ENCODE measurements at places on chromosomes 2 and 18.
A peak's percentile ranks its signal among the peaks of the same experiment; 100 is the strongest.

DNA sequence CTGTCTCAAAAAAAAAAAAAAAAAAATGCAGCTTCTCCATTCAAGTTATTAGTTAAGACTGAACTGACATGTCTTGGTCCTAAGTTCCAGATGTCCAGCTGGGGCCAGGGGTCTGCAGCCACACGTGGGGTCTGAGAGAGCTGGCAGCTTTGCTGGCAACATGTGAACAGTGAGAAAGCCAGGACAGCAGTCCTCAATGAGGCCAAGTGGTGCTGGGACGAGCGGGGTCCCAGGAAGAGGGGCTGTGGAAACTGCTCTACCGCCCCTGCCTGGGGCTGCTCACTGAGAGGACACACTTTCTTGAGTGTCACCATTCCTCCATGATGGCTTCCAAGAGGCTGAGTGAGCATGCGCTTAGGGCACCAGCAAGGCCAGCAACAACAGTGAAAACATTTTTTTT, 100.7 kb upstream of the TAF1B start:
- peaks cover 2% of the 10 kb centered on the region for H3K4me1 ChIP-seq
- H3K4me3 ChIP-seq: no peak overlapping the region
- no peaks in the 10 kb centered on the region for H3K36me3 ChIP-seq

- peaks cover 12% of the 10 kb centered on the region for H3K4me1 ChIP-seq
- H3K27ac ChIP-seq: peak overlapping the region; percentile 34
- no peak overlapping the region for H3K4me3 ChIP-seq
- H3K36me3 ChIP-seq: no peaks in the 10 kb centered on the region
- no peaks in the 10 kb centered on the region for H3K27me3 ChIP-seq
These were observed 270.7 kb upstream of the HNMT start for GRCh38 chr2:137693534-137693933.

DNA sequence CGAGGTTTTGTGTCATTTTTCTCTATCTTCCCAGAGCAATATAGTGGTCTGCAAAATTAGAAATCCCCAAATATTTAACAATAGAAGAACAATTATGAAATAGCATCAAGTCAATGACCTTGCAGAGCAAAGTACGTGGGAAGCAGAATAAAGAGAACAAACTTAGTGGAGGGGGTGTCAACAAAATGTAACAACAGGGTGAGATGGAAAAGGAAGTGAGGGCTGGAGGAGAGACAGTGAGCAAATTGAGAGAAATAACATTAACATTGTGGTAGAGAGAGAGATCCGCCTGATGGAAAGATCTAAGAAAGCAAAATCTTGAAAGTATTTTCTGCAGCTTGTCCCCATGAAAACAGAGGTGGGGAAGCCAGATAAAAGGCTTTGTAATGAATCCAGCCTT, 23.4 kb downstream of the ARHGAP15 start:
- no peak overlapping the region for H3K27ac ChIP-seq
- no peaks in the 10 kb centered on the region for H3K36me3 ChIP-seq
- H3K4me3 ChIP-seq: no peak overlapping the region
- no peaks in the 10 kb centered on the region for H3K4me1 ChIP-seq
- DNase-seq: no peak

DNA sequence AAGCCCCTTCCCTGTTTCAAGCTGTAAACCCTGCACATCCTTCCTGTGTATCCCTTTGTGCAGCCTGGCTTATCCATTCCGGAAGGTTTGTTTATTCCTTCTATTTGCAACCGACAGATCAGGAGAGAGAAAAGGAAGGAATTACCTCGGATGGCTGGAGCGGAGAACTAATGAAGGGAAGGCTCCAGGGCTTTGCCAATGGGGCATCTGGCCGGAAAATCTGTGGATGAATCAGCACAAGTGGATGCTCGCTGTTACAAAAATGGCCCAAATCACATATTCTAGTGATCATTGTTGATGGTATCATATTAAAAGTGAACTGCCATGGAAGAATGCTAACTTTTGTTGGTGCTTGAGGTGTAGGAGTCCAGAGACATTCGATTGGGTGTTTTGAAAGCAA, 97.1 kb downstream of the AQP4 start:
- no peaks in the 10 kb centered on the region for H3K4me1 ChIP-seq
- no peaks in the 10 kb centered on the region for H3K36me3 ChIP-seq
- no peak for DNase-seq
- no peak overlapping the region for H3K4me3 ChIP-seq
- H3K27me3 ChIP-seq: no peaks in the 10 kb centered on the region

DNA sequence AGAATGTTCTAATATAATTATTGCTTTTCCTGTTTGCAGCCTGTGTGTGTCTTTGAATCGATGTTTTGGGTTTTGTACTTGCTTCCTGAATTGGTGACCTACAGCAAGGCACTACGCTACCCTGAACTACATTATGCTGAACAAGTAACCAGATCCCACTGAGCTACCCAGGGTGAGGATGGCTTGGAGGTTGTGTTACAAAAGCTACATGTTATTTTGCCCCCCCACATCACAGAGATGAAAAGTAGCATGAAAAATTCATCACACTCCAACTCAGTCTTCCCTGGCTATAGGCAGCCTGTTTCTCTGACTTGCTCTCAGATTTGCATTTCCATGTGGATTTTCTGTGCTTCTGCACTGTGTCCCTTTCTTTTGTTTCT, 162.1 kb downstream of the LDLRAD4 start:
- DNase-seq: no peak
- H3K4me1 ChIP-seq: peaks cover 34% of the 10 kb centered on the region

DNA sequence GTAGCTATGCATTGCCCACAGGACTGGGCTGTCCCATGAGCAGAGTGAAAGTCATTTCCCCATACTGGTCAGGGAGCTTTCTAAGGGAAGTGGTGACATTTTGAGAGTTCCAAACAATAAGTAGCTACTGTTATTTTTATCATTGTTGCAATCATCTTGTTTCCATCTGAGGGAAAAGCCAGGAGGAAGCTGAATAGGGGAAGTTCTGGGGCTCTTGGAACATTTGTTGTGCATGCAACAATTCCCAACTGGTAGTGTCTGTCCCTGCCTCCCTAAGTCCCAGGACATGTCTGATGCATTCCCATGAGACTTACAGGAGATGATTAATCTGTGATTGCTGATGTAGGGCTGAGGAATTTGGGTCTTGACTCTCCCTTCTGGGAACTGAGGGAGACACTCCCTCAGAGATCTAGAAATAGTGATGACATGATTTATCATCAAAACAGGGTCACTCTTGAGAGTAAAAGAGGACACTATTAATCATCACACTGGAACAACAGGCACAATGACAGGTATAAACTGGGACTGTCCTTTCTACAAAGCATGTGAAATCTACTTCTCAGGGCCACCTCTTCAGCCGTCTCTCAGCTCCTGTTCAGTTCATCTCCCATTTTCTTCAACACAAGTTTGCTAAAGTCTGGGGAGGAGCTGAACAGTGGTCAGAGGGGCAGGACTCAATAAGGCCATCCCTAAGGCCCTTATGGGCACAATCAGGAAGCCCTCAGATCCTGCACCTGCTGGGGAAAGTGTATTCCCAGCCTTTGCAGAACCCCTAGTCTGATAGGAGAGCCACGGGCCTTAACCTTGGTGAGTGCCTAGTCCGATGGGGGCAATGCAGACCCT, 28.0 kb upstream of the MARCO start:
- DNase-seq: no peak
- no peaks in the 10 kb centered on the region for H3K27me3 ChIP-seq
- H3K4me3 ChIP-seq: no peak overlapping the region
- no peaks in the 10 kb centered on the region for H3K36me3 ChIP-seq

GRCh38 chr2:182393270-182393760, 33.5 kb downstream of the PDE1A start:
- no peaks in the 10 kb centered on the region for H3K36me3 ChIP-seq
- no peaks in the 10 kb centered on the region for H3K27me3 ChIP-seq
- DNase-seq: no peak
- H3K4me3 ChIP-seq: no peak overlapping the region
- H3K27ac ChIP-seq: no peak overlapping the region

- no peaks in the 10 kb centered on the region for H3K4me1 ChIP-seq
- H3K27ac ChIP-seq: no peak overlapping the region
- no peaks in the 10 kb centered on the region for H3K27me3 ChIP-seq
- H3K4me3 ChIP-seq: no peak overlapping the region
- DNase-seq: no peak
- H3K36me3 ChIP-seq: no peaks in the 10 kb centered on the region
These were observed 12.7 kb upstream of the SMAD4 start for GRCh38 chr18:51017140-51017879.

GRCh38 chr2:69563021-69563420, 80.5 kb downstream of the AAK1 start:
- H3K4me1 ChIP-seq: peaks cover 5% of the 10 kb centered on the region
- no peak overlapping the region for H3K27ac ChIP-seq
- no peak overlapping the region for H3K4me3 ChIP-seq
- no peak for DNase-seq
- no peaks in the 10 kb centered on the region for H3K36me3 ChIP-seq

DNA sequence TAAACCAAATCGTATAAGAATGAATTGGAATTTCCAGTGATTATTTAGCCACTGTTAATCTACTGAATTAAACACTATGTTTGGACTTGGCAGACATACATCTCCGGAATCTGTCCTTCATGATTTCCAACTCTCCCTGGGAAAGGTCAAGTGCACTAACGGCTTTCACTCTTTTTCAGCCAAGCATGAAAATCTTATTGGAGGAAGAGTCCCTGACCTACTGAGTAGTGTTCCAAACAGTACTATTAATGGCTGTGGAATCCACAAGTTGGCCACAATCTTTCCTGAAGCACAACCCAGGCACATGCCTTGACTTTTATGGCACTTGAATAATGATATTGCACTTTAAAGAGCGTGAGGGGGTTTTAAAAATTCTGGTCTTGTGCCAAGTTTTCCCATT, 318.9 kb upstream of the RND3 start:
- H3K36me3 ChIP-seq: no peaks in the 10 kb centered on the region
- DNase-seq: peak; percentile 63
- H3K4me3 ChIP-seq: no peak overlapping the region
- H3K27me3 ChIP-seq: no peaks in the 10 kb centered on the region

- H3K27ac ChIP-seq: no peak overlapping the region
- H3K4me3 ChIP-seq: no peak overlapping the region
- no peaks in the 10 kb centered on the region for H3K27me3 ChIP-seq
- H3K36me3 ChIP-seq: no peaks in the 10 kb centered on the region
- no peaks in the 10 kb centered on the region for H3K4me1 ChIP-seq
These were observed 105.6 kb upstream of the UXS1 start for GRCh38 chr2:106299696-106300095.

- peak; percentile 22 for DNase-seq
- no peak within 1 kb of the TSS for H3K27ac ChIP-seq
- peaks cover 31% of the 10 kb centered on the region for H3K27me3 ChIP-seq
- H3K36me3 ChIP-seq: no peaks in the 10 kb centered on the region
- no peak within 1 kb of the TSS for H3K4me3 ChIP-seq
These were observed at the start of gene LRATD1 for GRCh38 chr2:14632133-14632936. TSS of gene LRATD1 (plus strand) at chr2:14632717. CDS start at chr2:14633980, 1,263 bp downstream.

GRCh38 chr18:46220116-46220515, 115.9 kb downstream of the HAUS1 start:
- H3K27me3 ChIP-seq: no peaks in the 10 kb centered on the region
- no peak overlapping the region for H3K27ac ChIP-seq
- H3K4me3 ChIP-seq: no peak overlapping the region
- peaks cover 14% of the 10 kb centered on the region for H3K4me1 ChIP-seq
- H3K36me3 ChIP-seq: peaks cover 4% of the 10 kb centered on the region
- no peak for DNase-seq

DNA sequence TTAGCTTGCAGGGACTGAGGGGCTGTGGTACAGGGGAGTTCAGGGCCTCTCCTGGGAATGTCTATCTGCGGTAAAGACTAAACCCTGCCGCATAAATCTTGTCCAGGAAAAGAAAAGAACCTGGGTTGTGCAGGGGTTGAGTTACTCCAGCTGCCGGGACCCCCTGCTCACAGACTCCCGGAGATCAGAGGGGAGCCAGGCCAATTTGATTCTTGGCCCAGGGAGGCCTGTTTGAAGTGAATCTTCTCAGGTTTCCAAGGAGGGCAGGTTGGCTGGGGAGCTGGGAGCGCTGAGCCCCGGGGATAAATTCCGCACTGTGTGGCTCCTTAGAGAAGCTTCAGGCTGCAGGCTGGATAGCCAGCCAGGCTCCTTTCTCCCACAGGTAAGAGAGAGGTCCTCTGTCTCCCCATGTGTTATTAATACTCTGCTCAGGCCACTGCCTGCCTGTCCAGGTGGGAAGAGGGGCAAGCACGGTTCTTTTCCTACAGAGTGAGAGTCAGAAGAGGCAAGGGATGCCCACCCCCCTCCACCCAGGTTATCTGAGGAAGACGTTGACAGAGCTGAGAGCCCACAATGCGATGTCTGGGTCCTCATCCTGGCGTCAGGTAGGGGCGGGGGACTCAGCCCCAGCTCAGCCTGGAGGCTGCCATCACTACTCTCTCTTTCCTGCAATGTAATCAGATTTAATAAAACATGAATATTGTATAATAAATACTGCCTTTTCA, 82.7 kb downstream of the LONRF2 start:
- no peaks in the 10 kb centered on the region for H3K4me1 ChIP-seq
- H3K27me3 ChIP-seq: peaks cover 3% of the 10 kb centered on the region
- no peak overlapping the region for H3K27ac ChIP-seq
- H3K4me3 ChIP-seq: no peak overlapping the region
- no peaks in the 10 kb centered on the region for H3K36me3 ChIP-seq

- H3K27me3 ChIP-seq: no peaks in the 10 kb centered on the region
- peak overlapping the region; percentile 79 for H3K4me3 ChIP-seq
- H3K36me3 ChIP-seq: no peaks in the 10 kb centered on the region
- DNase-seq: peak; percentile 64
These were observed 1.7 kb downstream of the ROCK2 start for GRCh38 chr2:11342551-11343367.

DNA sequence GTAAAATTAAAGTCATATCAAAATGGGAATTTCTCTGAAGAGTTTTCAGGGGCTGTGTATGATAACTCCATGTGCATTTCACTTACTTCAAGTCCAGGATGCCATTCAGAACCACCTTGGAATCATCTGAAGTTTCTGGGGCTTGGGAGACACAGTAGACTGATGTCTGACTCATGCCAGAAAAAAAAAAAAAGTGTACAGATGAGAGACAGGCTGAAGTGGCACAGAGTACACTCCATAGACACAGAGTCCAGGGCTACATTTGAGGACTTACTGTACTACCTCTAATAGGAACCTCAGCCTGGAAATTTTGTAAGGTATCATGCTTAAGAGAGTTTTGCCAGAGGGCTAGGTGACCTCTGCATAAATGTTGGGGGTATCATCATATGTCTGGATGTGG, 92.0 kb downstream of the SS18 start:
- no peak for DNase-seq
- no peak overlapping the region for H3K4me3 ChIP-seq
- H3K27ac ChIP-seq: no peak overlapping the region
- H3K36me3 ChIP-seq: no peaks in the 10 kb centered on the region

GRCh38 chr2:26295511-26295910, 50.4 kb upstream of the SELENOI start:
- H3K36me3 ChIP-seq: no peaks in the 10 kb centered on the region
- DNase-seq: no peak
- H3K4me3 ChIP-seq: no peak overlapping the region
- no peaks in the 10 kb centered on the region for H3K27me3 ChIP-seq
- H3K4me1 ChIP-seq: peaks cover 13% of the 10 kb centered on the region
- H3K27ac ChIP-seq: no peak overlapping the region

- no peak for DNase-seq
- no peaks in the 10 kb centered on the region for H3K4me1 ChIP-seq
- no peak overlapping the region for H3K27ac ChIP-seq
- no peaks in the 10 kb centered on the region for H3K36me3 ChIP-seq
These were observed 107.5 kb downstream of the TMEM163 start for GRCh38 chr2:134611316-134611715.

- H3K36me3 ChIP-seq: no peaks in the 10 kb centered on the region
- DNase-seq: peak; percentile 59
- peak overlapping the region; percentile 63 for H3K27ac ChIP-seq
- H3K27me3 ChIP-seq: no peaks in the 10 kb centered on the region
- no peak overlapping the region for H3K4me3 ChIP-seq
These were observed 73.4 kb downstream of the MARCHF4 start for GRCh38 chr2:216298719-216299495.

Measured in endothelial cell of umbilical vein (primary cell).